ENCODE measurements at places on chromosomes 2 and 18.

GRCh38 chr2:198259496-198259895, 455.1 kb downstream of the PLCL1 start:
- DNase-seq, result no peak

GRCh38 chr2:128513961-128514283, 195.3 kb upstream of the HS6ST1 start:
- no peak for DNase-seq

- DNase-seq, result no peak
Observed at GRCh38 chr2:225891013-225891412, 491.5 kb downstream of the NYAP2 start.

DNA sequence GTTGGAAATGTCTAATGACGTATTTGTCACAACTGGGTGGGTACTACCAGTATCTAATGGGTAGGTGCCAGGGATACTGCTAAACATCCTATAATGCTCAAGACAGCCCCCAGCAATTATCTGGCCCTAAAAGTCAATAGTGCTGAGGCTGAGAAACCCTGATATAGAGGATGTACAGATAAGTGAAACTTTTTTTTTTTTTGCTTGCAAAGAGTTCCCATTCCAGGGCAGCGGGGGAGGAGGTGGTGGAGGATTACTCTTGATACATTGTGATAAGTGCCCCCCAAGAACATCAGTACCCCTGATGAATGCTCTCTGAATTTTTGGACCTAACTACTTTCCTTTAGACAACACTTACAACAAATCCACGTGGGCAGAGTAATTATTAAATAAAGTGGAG, 329.7 kb upstream of the SPRED2 start:
- no peak for DNase-seq

GRCh38 chr2:177363332-177363731, 29.2 kb upstream of the AGPS start:
- DNase-seq, result no peak

- DNase-seq, result no peak
Observed at GRCh38 chr2:24409700-24410556, 49.6 kb upstream of the ITSN2 start.

- DNase-seq, result no peak
Observed at GRCh38 chr2:173990970-173991819, 26.0 kb upstream of the SP3 start.

DNA sequence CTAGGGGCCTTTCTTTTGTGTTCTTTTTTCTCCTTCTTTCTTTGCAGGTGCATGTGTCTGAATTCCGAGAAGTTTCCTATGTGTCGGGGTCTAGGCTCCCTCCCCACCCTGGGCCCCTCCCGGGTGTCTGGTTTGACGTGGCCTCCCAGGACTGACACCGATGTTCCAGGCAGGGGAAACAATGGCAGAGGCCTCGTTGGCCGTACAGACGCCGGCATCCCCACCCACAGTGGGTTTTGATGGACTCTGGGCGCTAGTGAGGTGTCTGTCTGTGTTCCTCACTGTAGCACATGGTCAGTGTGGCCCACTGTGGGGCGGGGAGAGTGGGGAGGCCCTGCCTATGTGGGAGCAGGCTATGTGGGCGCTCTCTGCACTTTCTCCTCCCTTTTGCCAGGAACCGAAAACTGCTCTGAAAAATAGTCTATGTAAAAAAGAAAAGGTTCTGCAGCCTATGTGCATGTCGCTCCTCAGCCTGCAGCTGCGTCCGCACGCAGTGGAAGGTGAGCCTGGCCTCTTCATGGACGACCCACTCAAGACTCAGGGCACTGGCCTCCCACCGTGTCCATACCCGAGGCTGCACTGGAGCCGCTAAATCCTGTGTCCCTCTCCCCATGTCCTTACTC, 90.9 kb upstream of the ASB18 start:
- no peak for DNase-seq

DNA sequence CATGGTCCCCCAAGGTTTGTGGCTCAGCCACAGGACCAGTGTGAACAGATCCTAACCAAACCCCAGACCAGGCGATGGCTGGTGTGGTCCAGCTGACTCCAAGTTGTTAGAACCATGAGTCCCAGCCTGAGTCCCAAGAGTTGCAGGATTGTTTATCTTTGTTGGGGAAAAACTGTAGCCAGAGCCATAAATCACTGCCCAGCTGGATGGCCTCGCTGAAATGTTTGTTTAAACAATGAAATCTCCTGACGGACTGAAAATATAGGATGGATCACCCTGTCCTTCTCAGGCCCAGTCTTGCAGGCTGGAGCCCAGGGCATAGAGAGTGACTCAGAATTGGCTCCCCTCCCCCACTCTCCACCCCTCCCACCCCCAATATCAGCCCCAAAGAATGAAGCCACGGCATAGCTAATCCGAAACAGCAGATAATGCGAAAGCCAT, 36.4 kb downstream of the PKDCC start:
- DNase-seq, result no peak

DNA sequence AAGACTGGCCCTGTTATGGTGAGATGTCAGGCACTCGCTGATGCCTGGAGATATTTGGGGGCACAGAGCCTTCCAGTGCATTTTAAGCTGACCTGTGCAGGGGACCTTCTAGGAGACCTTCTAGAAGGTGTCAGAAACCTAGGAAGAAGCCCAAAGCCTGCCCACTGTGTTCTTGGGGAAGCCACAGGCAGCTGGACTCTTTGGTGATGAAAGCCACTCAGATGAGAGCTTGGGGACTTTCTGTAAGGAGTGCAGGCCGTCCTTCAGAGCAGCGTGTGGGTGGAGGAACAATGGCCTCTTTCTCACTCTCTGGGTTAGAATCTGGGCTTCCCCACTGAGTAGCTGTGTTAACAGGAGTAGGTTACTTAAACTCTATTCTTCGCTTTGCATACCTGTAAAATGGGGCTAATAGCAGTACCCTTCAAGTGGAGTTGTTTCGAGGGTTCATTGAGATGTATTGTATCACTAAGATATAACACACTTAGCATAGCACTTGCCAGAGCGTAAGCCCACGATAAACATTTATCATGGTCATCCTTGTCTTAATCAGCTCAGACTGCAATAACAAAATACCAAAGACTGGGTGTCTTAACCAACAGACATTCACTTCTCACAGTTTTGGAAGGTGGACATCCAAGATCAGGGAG, 322.3 kb upstream of the EPAS1 start:
- no peak for DNase-seq

DNA sequence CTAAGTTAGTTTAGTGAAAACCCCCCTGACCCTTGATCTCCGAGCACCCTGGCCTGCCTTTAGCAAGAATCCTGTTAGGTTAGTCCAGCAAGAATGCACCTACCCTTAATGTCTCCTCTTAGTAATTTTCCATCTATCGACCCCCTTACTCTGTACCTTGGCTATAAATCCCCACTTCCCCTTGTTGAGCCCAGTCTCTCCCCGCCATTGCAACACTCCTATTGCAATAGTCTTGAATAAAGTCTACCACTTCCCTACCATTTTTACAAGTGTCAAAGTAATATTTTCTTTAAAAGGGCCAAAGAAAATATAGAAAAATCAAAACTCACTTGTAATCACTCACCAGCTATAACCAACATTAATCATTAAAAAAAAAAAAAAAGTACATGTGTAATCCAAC, 4.2 kb upstream of the ZBTB7C start:
- DNase-seq, result no peak

GRCh38 chr2:215717501-215718381, 281.9 kb upstream of the FN1 start:
- DNase-seq, result no peak

- no peak for DNase-seq
Observed at GRCh38 chr2:27572998-27573429, 9.8 kb upstream of the ZNF512 start.

GRCh38 chr2:28269019-28269784, 123.5 kb upstream of the FOSL2 start:
- no peak for DNase-seq

- no peak for DNase-seq
Observed at GRCh38 chr2:16413285-16413684, 252.3 kb downstream of the CYRIA start.

- no peak for DNase-seq
Observed at GRCh38 chr18:6370886-6371635, 43.6 kb downstream of the L3MBTL4 start.

DNA sequence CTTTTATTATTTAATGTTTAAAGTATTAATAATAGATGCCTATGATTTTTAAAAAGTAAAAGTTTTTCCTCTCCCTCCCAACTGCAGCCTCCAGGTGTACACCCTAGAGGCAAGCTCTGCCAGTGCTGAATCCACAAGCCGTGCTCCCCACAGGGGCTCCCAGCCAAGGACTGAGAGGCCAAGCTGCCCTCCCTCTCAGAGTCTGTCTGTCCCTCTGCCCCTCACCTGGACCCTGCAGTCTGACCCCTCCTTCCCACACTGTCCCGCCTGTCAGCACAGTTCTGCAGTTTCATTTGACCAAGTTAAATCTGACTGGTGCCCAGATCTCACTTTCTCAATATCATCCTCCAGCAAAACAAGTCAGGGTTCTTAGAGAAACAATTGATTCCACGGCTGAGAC, 14.8 kb upstream of the PROC start:
- no peak for DNase-seq

DNA sequence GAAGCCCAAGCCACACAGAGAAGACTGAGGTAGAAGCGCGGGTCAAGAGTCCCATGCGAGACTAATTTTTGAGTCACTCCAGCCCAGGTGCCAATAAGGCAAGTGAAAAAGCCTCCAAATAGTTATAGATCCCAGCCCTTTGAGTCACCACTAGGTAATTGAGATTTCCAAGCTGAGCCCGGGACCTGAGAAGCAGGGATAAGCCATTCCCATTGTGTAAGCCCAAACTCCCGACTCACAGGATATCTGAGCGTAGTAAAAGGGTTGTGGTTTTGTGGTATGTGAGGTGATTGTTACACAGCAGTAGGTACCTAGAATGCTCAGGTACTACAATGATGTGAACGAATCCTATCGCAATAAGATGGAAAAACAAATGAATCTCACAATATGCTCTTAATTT, 560.7 kb downstream of the DSC3 start:
- DNase-seq, result no peak

DNA sequence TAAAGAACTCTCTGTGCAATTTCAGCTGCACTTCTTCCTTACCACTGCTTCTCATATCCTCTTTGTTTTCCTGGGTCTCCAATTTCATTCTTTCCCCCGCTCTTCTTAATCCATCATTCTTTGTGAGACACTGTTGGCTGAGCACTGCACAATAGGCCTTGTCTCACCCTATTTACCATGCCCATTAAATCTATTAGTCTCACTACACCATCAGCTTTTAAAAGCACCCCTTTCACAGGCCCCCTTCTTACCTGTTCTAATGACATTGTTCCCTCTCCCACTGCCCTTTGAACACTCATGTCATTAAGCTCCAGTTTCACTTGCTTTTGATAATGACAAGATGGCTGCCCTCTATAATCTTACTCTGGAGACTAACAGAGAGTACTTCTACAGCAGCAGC, 404.1 kb upstream of the ACVR2A start:
- no peak for DNase-seq

- no peak for DNase-seq
Observed at GRCh38 chr2:232576995-232577394, 26.5 kb downstream of the EIF4E2 start.

DNA sequence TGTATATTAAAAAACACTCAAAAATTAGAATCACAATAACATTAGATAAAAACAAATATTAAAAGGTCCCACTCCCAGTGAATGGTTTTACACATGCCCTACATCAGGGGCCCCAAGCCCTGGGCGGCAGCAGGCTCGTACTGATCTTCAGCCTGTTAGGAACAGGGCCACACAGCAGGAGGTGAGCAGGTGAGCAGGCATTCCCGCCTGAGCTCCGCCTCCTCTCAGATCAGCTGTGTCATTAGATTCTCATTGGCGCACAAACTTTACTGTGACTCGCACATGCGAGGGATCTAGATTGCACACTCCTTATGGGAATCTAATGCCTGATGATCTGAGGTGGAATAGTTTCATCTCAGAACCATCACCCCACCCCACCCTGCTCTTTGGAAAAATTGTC, 74.2 kb downstream of the MBD2 start:
- no peak for DNase-seq

- no peak for DNase-seq
Observed at GRCh38 chr18:65924904-65925303, 174.1 kb downstream of the CDH7 start.

- DNase-seq, result no peak
Observed at GRCh38 chr2:98269274-98269673, 77.0 kb upstream of the CNGA3 start.

DNA sequence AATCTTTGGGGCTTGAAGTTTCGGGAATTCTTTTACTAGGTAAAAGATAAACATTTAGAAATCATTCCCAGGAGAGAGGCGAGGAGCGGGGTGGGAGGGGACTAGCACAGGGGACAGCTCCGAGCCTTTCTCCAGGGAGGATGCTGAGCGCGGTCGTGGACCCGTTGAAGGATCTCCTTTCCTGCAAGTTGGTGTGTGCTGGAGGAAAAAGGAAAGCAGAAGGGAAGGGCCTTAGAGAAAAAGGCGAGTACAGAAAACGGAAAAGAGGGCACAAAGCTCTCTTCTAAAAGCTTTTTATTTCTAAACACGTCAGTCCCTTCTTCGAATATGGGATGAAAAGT, 640 bp downstream of the SLC39A6 start:
- DNase-seq, result no peak

GRCh38 chr2:118661179-118661578, 186.3 kb downstream of the EN1 start:
- no peak for DNase-seq

DNA sequence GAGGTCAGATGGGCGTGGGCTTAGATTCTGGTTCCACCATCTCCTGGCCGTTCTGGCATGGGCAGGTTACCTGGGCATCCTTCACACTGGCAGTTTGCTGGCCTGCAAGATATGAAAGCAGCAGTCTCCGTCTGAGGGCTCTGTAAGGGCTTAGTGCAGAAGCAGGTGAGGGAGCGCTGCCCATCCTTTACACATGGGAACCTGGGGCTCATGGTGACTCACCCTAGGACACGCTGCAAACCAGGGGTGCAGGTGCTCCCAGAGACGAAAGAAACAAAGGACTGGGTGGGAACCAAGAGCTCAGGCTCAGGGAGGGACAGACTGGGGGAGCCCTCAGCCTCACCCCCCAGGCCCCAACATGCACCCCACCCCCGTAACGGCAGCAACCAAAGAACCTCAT, 10.7 kb upstream of the ID2 start:
- DNase-seq, result no peak

DNA sequence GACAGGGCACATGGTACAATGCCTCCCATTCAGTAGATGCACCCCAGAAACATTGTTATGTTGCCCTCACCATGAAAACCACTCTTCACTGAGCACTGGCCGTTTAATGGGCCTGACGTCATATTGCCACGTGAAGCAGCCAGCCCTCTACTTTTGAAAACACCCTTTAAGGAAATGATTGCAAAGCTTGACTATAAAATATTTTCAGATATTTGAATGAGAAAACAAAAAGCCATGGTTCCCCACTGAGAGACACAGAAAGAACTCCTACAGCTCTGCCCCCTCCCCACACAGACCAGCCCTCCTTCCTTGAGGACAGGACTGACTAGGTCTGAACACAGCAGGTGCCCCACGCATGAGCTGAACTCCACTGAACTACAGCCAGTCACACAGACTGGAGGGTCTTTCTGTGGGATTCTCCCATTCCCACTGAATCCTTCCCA, 349.1 kb downstream of the ANAPC1 start:
- no peak for DNase-seq

GRCh38 chr2:225526760-225527390, 127.4 kb downstream of the NYAP2 start:
- DNase-seq, result no peak
